ENCODE measurements at places on chromosomes 5 and 9.

DNA sequence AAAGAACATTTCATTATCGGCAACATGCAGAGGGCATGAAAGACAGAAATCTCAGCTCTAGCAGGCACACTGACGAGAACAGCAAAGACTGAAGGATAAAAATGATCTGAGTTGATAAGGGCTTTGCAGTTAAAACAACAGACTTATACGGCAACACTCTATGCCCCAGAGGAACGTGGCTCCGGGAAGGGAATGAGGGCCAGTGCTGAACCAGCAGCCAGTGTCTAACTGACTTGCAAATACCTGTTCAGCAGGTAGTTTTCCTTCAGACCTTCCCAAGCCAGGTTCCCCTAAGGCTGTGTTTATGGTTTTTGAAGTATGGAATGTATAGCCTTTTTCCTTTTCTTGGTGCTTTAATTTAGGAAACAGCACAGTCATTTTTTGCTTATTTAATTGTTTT, 121.3 kb upstream of the CDH18 start:
- DNase-seq: no peak

- no peak for DNase-seq
Measured at GRCh38 chr5:34603378-34603777, 52.8 kb upstream of the RAI14 start.

DNA sequence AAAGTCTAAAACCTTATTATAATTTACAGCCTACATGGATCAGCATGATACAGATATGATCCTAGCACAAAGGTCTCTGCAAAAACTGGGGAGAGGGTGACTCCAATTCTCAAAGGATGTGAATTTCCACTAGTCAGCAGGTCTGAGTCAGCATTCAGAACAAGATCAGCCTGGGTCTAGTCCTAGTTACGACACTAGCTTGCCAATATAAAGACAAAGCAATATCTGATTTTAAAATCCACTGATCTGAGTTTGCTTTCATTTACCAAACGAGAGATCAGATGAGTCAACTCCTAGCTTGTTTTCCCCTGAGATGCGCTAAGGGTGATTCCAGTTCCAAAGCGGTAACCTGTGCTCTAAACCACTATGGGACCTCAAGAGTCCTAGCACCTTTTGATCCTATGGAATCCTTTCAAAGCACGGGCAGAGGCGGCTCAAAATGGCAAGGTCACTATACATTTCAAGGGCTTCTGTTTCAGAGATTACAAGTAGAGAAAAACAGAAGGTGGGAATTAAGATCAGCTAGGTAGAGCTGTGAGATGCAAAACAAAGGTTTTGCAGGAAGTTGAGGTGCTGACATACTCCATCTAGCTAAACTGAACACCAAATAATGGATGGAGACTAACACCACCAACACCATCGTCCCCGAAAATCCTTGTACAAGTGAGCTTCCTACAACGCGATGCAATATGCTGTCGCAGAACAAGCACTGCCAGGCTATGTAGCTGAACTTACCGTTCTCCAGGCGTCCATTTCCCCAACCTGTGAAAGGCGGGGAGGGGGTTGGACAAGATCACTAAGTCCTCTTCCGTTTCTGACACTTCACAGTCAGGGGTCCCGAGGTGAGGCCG, 906 bp downstream of the SLC25A51 start:
- no peak for DNase-seq

GRCh38 chr5:36217567-36217966, 24.2 kb downstream of the NADK2 start:
- no peak for DNase-seq

GRCh38 chr5:181229996-181230395, 6.9 kb downstream of the TRIM41 start:
- DNase-seq: no peak

GRCh38 chr5:168818558-168818957, 239.4 kb upstream of the PANK3 start:
- no peak for DNase-seq

DNA sequence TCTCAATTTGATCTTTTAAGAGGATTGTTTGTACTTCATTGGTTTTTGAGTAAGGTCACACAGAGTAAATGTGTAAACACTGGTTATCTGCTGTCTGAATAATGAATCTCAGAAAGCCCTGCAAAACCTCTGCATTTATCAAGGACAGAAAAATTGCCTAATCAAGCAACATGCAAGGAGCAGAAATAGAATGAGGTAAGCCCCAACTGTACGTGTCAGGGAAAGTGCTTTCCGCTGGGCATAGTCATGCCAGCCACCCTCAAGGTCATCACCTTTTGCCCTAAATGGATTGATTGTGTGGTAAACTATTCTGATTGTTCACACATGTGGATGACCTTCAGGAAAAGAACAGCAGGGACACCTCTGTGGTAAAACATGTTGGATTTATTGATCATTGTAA, 376.9 kb upstream of the KCNN2 start:
- DNase-seq: no peak

DNA sequence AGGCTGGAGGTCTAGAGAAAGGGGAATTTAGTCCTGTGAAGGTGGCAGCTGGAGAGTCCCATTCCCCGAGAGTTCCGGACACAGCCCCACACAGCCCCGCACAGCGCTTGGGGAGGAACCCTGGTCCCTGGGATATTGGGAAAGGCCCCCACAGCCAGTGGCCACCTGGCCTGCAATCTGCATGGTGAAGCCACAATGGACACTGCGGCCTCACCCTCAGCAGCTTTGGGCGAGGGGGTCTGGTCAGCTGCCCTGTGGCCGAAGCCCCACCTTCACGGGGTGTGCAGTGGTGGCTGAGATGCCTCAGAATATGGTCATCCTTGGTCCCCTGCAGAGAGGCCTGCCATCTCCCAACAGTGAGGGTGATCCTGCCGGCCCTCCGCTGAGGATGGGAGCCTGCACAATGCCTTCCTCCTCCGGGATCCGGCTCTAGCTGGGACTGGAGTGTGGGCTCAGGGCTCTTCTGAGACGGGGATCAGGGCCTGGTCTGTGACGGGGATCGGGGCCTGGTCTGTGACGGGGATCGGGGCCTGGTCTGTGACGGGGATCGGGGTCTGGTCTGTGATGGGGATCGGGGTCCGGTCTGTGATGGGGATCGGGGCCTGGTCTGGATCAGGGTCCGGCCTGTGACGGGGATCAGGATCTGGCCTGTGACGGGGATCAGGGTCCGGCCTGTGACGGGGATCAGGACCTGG, 33.3 kb upstream of the TMEM250 start:
- DNase-seq: no peak

- no peak for DNase-seq
Measured at GRCh38 chr5:13972029-13972428, 27.5 kb upstream of the DNAH5 start.

DNA sequence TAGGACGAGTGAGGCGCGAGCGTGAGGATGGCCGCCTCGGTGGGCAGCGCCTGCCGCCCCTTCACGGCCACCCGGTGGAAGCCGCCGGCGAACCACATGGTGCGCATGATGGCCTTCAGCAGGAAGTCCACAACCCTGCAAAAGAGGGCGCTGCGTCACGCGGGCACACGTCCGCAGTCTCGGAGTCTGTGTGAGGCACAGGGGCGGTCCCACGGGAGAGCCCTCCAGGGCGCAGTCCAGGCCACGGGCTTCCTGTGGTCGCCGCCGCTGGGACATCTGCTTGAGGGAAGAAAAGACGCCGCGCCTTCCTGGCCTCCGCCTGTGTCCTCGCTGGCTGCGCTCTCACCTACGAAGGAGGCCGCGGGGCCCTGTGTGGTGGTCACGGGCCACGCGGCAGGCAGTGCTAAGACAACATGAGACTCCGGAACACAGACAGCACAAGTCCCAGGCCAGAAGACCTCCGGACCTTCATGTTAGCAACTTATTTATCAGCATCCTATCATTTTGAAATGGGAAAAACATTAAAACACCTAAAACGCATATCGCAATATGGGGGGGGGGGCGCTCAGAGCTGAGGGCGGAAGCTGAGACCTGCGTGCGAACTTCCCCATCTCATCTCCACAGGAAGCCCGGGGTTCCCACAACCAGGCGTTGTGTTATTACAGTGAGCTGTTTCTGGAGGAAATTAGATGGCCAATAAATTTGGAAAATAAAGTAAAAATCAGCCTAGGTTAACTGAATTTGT, 28.8 kb downstream of the LPCAT1 start:
- DNase-seq: peak; percentile 12

- peak; percentile 45 for DNase-seq
Measured at GRCh38 chr5:53481887-53482716, 1.7 kb downstream of the FST start.

DNA sequence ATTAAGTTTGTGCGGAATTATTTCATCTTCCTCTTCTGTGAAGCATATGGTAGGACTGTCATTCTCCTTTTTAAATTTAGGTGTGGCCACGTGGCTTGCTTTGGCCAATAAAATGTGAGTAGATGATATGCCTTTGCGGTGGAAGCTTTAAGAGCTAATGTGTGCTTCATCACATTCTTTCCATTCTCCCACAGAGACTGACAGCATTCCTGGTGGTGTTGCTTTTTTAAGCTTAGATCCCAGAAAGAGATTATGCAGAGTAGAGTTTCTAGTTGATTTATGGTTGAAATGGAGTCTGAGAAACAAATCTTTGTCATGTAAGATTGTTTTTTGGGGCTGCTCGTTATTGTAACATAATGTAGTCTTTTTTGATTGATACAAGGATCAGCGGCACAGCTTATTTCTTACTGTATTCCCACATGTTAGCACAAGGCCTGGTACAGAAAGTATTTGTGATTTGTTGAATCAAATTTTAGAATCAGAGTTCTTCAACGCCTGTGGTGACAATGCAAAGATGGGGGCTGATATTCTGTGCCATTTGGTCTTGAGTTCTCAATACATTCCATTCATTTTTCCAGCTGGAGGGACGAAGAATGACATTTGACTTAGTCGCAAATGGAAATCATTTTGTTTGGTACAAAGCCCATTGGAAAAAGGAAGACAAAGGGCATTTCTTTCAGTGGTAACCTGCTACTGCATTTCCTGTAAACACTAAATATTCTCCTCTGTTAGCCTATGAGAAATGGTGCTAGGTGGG, 209.9 kb upstream of the VLDLR start:
- DNase-seq: no peak

- DNase-seq: no peak
Measured at GRCh38 chr9:8799615-8800014, 1000.0 kb upstream of the DMAC1 start.
